ENCODE measurements at places on chromosomes 3 and 15. TPM values are rescaled to one million over a fixed set of nuclear protein-coding genes. Genes with fewer than 3 reads are reported as not detected.
A peak's percentile ranks its signal among the peaks of the same experiment; 100 is the strongest.

- DNase-seq: no peak
Measured at GRCh38 chr3:43638594-43639447, 17.0 kb upstream of the ANO10 start.

CKMT1A gene
- total RNA-seq: not detected

DNA sequence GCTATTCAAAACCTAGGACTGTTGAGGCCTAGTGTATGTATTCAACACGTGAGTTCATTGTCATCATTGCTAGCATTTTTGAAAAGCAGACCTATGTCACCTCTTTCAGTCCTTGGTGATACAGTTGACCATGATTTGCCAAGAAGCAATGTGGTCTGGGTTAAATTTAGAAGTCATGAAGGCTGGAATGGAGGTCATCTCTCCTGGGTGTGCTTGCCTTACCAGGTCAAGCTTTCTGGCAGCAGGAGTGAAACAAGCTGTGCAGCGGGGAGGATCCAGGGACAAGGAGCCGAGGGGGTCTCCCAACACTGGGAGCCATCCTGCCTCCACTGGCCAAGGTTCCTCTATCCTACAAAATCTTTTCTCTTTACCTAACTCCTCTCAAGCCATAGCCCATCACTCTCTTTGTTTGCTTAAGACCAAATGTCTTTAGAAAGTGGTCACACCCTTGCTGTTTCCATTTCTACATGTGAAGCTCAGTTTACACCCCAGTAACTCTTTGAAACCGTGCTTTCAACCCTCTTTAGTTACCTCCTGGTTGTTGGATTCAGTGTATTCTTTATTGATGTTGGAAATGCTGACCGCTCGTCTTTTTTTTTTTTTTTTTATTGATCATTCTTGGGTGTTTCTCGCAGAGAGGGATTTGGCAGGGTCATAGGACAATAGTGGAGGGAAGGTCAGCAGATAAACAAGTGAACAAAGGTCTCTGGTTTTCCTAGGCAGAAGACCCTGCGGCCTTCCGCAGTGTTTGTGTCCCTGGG is 40.0 kb downstream of the SLC28A2 start:
- no peak for DNase-seq

UPK1B gene
- not detected for total RNA-seq

ALDH1A2 gene
- 24.7 TPM for total RNA-seq

DNA sequence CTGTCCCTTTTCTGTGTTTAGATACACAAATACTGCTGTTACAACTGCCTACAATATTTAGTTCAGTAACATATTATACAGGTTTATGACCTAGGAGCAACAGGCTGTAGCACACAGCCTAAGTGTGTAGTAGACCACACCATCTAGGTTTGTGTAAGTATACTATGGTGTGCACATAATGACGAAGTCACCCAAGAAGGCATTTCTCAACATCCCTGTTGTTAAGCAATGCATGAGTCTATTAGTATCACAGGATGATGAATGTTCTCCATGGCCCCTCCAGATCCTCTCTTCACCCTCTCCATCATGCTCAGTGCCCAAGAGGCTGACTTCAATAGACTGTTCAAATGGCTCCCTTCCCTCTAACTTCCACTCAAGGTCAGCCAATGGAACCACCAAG is 14.6 kb upstream of the SEC62 start:
- no peak for DNase-seq

GRCh38 chr15:89396723-89397652 is 62.4 kb upstream of the POLG start:
- DNase-seq: no peak

CDCP1 gene
- total RNA-seq: 0.04 TPM

GRCh38 chr3:164498917-164499316 is 579.4 kb downstream of the SI start:
- DNase-seq: no peak

DNA sequence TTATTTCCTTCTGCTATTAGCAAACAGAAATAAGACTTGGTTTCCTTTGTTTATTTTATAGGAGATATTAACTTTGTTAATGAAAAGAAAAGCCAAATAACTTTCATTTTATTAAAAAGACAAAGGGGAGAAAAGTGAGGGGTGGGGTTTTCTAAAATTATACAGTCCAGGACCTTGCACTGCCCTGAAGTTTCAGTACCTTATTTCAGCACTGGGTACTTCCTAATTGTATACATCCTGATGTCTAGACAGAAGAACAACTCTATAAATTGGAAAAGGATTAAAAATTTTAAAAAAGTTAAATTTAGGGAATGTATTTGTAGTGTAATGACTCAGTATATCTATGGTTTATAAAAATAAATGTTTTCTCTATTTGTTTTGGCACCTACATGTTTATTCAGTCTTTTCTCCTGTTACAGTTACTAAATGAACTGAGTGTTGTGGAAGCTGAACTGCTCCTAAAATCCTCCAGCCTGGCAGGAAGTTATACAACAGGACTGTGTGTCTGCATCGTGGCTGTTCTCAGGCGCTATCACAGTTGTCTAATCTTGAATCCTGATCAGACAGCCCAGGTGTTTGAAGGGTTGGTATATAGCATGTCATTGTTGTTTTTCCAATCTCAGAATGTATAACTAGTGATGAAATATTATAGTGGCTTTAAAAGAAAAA is 27.6 kb upstream of the P2RY13 start:
- peak; percentile 11 for DNase-seq

Measured in muscle of leg (tissue), 16 donors.